Hypothalamus (tissue), 51 donors: ENCODE measurements at places on chromosomes 12 and 14.

GRCh38 chr14:61395115-61395725 is 73.8 kb downstream of the PRKCH start:
- no peak for DNase-seq

- no peak for DNase-seq
Measured at GRCh38 chr12:44296624-44297197, 460.8 kb downstream of the TMEM117 start.

- DNase-seq, result no peak
Measured at GRCh38 chr12:106764738-106765137, 9.7 kb upstream of the RIC8B start.

GRCh38 chr14:77403768-77404167 is 19.6 kb downstream of the NOXRED1 start:
- no peak for DNase-seq

GRCh38 chr14:65346895-65347294 is 65.6 kb upstream of the FUT8 start:
- no peak for DNase-seq

- DNase-seq, result no peak
Measured at GRCh38 chr12:103782399-103782798, 58.6 kb downstream of the NT5DC3 start.

- DNase-seq, result no peak
Measured at GRCh38 chr12:80936353-80936641, 1.4 kb downstream of the LIN7A start.

GRCh38 chr12:32615441-32615840 is 63.7 kb upstream of the DNM1L start:
- no peak for DNase-seq

DNA sequence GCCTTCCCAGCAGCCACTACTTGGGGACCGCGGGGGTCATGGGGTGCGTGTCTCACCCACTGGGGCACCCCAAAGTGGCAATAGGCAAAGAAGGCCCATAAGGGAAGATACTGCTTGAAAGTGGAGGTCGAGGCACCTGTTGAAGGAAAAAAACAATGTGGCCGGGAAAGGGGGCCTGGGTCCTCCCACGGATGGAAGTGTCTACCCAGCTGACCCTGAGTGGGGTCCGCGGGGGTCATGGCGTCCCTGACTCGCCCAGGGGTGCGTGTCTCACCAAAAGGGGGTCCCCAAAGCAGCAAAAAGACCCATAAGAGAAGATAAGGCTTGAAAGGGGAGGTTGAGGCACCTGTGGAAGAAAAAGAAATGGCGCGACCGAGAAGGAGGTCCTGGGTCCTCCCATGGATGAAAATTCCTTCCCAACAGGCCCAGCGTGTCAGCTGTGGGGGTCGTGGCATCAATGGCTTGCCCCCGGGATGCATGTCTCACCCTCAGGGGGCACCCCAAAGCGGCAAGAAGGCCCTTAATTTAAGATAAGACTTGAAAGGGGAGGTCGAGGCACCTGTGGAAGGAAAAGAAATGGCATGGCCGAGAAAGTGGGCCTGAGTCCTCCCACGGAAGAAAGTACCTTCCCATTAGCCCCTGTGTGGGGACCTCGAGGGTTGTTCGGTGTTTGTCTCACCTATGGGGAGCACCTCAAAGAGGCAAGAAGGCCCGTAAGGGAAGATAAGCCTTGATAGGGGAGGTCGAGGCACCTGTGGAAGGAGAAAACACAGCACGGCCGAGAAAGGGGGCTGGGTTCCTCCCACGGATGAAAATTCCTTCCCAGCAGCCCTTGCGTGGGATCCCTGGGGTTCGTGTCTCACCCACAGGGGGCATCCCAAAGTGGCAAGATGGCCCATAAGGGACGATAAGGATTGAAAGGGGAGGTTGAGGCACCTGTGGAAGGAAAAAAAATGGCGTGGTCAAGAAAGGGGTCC is 266.0 kb downstream of the ALG10 start:
- DNase-seq, result no peak

DNA sequence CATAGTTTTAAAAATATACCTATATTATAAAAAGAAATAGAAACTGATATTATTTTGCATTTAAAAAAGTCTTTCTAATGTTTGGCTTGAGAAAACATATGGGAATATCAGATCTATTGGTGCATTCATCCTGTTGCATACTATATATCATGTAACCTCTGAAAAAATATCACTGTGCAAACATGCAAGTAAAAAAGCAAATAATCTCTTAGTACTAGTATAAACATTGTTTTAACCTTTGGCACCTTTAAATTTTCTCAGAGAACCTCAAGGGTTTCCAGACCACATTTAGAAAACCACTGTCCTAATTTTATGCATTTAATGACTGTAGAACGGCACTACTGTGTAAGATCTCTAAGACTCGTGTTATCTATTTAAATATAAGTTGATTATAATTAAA is 416.8 kb downstream of the LRFN5 start:
- DNase-seq, result no peak

- no peak for DNase-seq
Measured at GRCh38 chr12:66716522-66716921, 37.6 kb upstream of the GRIP1 start.

GRCh38 chr14:72788972-72789728 is 104.8 kb downstream of the DPF3 start:
- no peak for DNase-seq

- no peak for DNase-seq
Measured at GRCh38 chr12:45483571-45483970, 245.9 kb upstream of the ARID2 start.

- DNase-seq, result no peak
Measured at GRCh38 chr14:90426031-90426540, 29.3 kb downstream of the CALM1 start.

DNA sequence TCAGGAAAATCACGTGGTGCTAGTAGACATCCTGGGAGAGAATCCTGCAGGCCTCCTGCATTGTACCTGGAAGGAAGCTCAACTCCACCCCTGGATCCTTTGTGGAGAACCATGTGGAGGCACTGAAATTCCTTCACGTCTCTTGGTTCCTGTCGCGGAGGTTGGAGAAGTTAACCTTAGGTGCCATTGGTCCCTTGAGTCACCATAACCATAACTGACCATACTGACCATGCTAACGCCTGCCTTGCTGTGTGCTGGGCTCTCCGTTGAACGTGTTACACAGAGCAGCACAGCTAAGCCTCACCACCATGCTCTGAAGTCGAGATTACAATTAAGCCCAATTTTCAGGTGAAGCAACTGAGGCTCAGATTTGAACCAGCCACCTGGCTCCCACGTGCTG is 18.6 kb downstream of the C14orf132 start:
- no peak for DNase-seq

DNA sequence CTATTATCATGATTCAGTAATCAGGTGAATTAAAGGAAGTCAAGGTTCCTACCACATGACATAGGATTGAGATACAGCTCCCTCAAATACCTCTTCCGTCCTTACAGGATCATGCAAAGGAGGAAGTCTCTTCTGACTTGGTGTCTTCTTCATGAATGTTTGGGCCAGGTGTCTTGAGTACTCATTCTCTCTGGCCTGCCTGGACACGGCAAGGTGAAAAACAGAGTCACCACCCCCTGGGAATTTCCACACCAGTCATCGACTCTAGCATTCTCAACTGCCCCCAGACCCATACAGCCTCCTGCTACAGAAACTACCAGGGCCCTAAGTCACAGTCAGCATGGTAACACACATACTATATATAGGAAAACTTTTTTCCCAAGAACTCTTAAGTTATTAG is 44.9 kb upstream of the LTBP2 start:
- DNase-seq, result no peak

GRCh38 chr12:45329238-45329637 is 113.3 kb downstream of the ANO6 start:
- DNase-seq, result no peak

DNA sequence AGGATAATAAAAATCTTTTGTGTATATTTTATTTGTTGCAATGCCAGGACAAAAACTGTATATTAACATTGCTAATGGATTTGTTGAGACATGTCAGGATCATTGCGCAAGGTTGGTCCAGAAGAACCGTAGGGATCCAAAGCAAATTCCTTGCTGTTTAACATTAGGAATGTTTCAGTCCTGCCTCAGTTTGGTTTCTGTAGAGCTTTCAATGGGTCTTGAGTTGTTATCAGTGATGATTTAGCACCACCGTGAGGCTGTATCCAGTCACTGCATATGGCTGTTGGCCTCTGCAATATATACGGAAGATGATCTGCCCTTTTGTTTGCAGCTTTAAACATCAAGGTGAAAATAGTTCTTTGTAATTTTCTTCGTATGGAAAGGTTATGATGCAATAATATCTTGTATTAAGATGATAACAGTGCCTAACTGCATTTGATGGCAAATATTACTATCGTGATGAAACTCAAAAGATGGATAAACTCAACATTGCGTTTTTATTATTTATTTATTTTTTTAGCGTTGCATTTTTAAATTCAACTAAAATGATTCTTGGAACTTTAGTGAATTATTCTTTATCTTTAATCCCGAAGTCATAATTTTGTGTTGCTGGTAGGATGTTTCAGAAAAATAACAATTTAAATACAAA is 231.2 kb downstream of the AKAP6 start:
- peak; percentile 56 for DNase-seq

- no peak for DNase-seq
Measured at GRCh38 chr14:99254328-99255009, 17.5 kb downstream of the BCL11B start.

DNA sequence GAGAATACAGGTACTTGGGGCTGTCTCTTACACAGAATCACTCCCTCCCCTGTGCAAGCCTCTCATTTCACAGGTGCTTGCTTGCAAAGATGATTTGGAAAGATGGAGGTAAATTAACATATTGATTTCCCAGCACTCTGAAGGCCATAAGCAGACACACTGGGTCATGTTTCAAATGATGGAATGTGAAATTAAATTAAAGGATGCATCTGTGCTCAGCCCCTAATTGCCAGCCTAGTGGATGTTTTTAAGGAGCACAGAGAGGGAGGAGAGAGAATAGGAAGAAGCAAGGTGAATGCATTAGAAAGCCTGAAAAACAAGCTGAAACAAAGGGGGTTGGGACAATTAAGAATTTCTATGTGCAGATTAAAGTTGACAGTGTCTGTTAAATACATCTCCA is 96.1 kb upstream of the GRIP1 start:
- no peak for DNase-seq

- no peak for DNase-seq
Measured at GRCh38 chr12:16691624-16692023, 85.7 kb upstream of the LMO3 start.

DNA sequence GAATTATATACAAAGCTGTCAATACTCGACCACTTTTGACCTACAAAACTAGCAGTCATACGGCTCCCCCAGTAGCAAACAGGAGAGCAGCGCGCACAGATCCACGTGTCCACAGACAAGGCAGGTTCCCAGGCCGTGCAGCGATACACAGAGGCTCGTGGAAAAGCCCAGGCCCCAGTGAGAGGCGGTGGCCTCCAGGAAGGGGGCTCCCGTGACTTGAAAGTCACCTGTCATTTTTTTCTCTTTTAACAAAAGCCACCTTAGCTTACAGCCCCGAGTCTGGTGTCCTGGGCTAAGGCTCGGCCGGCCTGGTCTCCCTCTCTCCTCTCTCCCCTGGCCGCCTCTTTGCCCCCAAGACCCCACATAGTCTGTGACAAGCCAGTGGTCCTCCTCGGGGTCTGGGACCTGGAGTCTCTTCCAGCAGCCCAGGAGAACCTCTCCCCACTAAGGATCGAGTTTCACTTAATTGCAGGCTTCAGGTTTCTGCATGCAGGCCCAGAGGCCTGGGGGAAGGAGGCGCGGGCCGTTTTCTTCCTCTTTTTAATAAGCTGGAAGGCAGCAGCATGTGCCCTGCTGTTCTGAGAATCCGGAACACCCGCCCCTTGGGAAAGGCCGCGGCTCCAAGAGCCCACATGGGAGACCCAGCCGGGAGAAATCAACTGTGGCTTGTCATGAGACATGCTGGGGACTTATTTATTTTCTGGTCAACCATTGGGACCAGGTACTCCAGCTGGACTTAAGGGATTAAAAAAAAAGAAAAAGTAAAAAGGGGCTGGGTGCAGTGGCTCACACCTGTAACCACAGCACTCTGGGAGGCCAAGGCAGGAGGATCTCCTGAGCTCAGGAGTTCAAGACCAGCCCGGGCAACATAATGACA is 15.9 kb downstream of the NCOR2 start:
- DNase-seq, result peak; percentile 49

- DNase-seq, result no peak
Measured at GRCh38 chr14:103127861-103128598, 4.8 kb downstream of the TNFAIP2 start.

DNA sequence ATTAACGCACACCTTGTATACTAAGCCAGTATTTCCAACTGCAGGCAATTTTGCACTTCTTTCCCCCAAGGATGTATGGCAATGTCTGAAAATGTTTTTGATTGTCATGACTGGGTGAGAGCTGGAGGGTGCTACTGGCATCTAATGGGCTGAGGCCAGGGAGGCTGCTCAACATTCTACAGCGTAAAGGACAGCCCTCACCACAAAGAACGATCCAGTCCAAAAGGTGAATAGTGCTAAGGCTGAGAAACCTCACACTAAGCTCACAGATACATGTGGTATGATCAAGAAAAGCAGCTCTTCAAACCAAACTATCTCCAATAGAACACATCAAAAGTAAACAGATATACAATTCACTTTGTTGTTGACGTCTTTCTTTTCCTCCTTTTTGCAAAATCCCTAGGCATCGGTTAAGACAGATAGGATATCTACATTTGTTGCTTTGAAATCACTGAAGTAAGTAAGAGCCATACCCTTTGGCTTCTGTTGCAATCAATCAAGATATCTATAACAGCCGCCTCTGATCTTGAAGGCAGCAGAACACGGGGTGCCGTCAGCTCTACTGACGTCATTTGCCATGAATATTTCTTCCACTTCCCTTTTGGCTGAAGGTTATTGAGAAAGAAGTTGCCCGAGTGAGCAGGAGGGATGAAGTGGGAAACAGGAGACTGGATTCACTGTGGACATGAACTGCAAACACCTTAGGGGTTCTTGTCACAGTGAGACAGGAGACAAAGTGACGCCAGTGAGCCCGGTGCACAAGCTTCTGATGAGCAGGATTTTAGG is 218.3 kb downstream of the FOXN3 start:
- DNase-seq, result no peak

GRCh38 chr12:94761559-94761958 is 111.2 kb upstream of the TMCC3 start:
- DNase-seq, result no peak

GRCh38 chr12:100953217-100953616 is 158.6 kb downstream of the ANO4 start:
- no peak for DNase-seq

DNA sequence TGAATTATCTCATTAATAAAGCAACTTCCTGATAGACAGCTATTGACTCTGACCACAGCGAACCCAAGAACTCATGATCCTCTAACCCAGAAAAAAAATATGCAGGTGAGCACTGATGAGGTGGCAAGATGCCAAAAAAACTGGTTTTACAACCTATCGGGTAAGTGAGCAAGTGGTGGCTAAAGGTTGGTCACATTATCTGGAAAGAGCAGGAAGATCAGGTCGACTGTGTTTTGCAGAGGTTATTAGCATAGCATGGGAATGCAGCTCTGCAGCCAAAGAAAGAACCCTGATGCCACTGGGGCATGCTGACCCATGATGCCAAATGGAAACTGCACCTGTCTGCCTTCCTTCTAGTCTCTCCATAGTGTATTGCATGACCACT is 23.5 kb downstream of the BHLHE41 start:
- no peak for DNase-seq
